Stimulated activated CD8-positive, alpha-beta memory T cell treated with anti-CD3 and anti-CD28 coated beads, Interleukin-15, amount 100 ng/mL, for 4 hours (primary cell): ENCODE measurements at places on chromosomes 1 and 21.

DNA sequence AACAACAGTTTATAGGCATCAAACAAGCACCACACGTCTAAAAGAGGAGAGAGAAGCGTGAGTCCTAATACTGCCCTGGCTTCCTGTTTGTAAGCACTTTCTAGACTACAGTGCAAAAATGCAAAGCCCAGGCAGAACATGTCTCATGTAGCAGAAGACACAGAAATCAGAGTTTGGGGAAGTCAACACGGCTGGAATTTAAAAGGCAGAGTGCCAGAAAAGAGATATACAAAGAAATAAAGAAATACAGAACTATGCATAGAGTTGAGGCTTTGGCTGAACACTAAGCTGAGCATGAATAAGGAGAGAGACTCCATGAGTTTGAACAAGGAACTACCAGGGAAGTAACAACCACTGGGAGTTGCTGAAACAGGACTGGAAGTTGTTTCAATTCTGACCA lies 566.6 kb upstream of the NR5A2 start:
- no peak for DNase-seq

- DNase-seq: no peak
Measured at GRCh38 chr21:31408301-31409088, 64.4 kb upstream of the TIAM1 start.

- DNase-seq: no peak
Measured at GRCh38 chr1:237171454-237172117, 129.6 kb downstream of the RYR2 start.

- DNase-seq: no peak
Measured at GRCh38 chr1:23473037-23473800, 10.8 kb downstream of the ASAP3 start.

GRCh38 chr21:37829447-37829846 lies 86.8 kb downstream of the KCNJ6 start:
- DNase-seq: no peak

GRCh38 chr1:115539061-115539460 lies 102.7 kb upstream of the VANGL1 start:
- no peak for DNase-seq

DNA sequence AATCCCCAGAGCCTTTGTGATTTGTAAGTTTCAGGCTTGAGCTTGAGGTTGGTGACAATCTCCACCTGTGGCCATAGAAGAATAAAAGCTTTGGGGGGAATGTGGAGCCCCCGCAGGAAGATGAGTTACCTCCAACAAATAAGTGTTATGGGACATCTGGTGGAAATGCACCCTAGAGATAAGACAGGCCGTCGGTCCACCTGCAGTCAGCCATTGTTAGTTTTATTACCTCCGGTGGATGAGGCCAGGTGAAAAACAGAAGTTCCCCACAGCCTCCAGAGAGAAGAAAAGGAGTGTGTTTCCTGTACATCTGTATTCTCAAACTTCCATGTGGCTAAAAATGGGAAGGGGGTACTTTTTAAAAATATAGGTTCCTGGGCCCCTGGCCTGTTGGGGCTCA lies 137.4 kb downstream of the KAZN start:
- no peak for DNase-seq
